NCI-H2029 (cell line): ENCODE measurements at places on chromosomes 7 and 10.

DNA sequence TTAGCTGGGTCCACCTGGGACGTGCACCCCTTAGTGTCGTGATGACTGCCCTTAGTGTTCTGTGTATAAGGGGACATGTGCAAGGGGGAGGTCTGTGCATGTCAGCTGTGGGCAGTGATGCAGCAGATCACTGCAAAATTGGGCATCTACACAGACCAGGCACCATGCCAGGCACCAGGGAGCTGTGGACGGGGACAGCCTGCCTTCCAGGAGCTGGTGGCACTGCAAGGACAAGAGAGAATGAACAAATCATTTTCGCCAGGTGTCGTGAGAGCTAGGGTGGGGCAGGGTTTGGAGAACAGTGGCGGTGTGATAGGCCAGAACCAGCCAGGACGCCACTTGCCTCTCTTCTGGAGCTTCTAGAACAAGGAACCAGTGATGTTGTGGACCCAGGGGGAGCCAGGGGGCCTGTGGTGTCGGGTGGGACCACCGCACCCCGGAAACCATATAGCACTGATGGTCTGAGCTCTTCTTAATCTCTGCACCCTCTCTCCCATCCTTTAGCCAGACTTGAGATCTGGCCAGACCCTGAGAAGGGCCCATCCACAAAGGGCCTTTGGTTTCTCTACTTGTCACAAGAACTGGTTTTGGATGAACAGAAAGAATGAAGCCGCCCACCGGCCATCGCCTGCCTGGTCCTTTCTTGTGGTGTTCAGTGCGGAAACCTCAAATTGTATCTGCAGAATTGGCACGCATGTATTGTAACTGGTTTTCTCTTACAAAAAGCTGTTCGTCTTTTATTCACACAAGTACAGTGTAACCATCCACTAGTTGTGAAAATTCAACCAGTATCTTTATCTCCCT lies 30.7 kb downstream of the PRF1 start:
- DNase-seq = no peak

DNA sequence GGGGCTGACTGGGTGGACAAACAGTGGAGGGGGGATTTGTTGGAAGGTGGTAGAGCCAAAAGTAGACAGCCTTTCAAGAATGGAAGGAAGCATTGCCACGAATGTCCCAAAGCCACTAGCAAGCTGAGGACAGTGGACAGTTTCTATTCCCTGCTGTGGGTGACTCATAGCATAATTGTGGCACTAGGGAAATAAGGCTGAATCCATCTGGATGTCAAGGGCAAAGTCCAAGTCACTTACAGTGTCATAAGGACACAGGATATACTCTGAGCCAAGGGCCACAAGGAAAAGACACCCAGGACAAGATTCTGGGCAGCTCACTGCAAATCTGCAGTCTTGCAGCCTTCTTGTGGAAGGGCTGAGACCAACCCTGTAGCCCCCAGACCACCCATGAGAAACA lies 79.7 kb downstream of the FRMPD2 start:
- DNase-seq = no peak

DNA sequence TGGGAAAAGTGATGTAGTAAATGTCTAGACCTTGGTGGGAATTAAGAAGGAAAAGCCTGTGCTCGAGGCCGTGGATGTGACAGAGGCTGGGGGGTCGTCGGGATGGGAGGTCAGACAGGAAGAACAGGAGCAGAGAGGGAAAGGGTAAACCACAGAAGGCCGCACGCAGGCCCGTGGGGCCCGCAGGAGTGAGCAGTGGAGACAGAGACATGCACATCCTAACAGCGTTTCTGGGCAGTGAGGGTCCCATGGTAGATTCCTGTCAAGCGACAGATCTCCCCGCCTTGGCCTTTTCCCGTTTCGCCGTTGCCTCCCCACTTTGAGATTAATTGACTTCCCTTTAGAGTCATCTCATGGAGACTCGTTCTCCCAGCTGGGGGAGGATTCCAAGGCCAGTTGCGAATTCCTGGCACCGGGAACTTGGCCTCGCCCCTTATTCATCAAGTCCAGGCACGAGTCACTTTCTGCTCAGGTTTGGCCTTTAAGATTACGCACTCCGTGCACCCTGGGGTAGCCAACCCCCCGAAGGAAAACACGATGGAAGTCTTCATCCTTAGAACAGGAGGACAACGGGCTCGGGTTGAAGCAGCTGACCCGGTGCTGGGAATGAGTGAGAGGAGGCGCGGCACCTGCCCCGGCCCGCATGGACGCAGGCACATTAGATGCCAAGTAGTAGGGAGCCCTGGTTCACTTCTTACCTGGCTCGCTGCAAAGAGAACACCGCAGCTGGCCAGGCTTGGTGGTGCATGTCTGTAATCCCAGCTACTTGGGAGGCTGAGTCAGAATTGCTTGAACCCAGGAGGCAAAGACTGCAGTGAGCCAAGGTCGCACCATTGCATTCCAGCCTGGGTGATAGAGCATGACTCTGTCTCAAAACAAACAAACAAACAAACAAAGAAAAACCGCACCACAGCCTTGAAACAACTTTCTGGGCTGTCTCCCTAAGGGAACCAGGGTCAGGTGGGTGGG lies 315.2 kb upstream of the SHH start:
- no peak for DNase-seq

GRCh38 chr7:327233-327931 lies 37.4 kb downstream of the FOXL3 start:
- no peak for DNase-seq
